ENCODE measurements at places on chromosomes 4 and X.

GRCh38 chrX:57329008-57329407 is 42.5 kb downstream of the FAAH2 start:
- DNase-seq = no peak

DNA sequence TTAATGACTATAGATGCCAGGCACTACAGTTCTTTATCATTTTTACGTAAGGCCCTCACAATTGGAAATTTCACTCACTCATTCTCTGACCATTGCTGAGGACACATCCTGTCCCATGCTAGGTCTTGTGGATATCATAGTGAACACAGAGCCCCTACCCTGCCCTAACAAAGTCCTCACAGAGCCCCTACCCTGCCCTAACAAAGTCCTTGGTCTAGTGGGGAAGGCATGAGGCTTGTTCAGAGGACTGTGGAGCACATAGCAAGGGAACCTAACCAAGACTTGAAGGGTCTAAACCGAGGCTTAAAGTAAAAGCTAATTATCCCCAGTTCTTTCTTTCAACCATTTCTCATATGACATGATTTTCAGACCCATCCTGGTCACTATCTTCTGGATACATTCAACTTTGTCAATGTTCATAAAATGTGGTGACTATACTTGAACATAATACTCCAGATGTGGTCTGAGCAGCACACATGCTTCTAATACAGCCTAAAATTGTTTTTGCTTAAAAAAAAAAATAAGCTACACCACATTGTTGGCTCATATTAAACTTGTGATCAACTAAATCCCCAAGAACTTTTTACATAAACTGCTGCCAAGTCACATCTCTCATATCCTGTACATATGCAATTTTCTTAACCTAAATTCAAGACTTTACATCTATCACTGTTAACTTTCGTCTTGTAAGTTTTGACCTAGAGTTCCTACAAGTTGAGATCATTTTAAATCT is 77.0 kb downstream of the GPC3 start:
- no peak for DNase-seq

DNA sequence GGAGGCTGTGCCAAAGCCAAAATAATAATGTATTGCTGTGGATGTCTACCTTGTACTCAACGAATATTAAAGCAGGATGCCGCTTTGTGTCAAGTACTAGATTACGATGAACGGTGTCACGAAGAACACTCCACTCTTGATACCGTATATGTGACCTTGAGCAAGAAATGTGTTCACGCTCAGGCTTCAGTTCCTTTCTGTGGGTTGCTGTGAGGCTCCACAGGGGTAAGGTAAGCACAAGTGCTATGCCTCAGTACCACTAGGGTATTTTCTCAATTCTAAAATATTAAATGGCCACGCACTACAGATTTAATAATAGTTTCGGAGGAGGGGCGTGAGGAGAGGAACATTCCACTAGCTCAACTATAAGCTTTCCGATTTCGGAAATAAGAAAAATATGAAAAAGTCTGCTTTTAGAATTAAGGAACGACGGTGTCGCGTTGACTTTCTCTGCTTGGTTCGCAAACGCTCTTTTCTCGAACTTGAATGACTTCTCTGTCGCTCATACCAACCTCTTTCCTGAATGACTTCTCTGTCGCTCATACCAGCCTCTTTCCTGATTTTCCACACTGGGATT is 607 bp upstream of the SCOC start:
- peak; percentile 26 for DNase-seq

- no peak for DNase-seq
Observed at GRCh38 chr4:123452616-123453015, 56.0 kb downstream of the SPRY1 start.

DNA sequence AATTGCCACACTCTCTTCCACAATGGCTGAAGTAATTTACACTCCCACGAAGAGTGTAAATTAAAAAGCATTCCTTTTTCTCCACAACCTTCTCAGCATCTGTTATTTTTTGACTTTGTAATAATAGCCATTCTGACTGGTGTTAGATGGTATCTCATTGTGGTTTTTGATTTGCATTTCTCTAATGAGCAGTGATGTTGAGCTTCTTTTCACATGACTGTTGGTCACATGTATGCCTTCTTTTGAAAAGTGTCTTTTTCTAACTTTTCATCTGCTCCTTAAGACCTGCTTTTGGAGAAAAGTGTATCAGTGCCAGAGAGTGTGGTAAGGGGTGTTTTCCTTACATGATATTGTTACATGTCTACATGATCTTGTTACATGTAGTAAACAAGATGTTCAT is 25.7 kb downstream of the GUCY1A1 start:
- no peak for DNase-seq

GRCh38 chr4:153611679-153612078 is 72.4 kb upstream of the TLR2 start:
- DNase-seq = no peak

GRCh38 chr4:110271986-110272385 is 73.6 kb upstream of the ELOVL6 start:
- DNase-seq = no peak

DNA sequence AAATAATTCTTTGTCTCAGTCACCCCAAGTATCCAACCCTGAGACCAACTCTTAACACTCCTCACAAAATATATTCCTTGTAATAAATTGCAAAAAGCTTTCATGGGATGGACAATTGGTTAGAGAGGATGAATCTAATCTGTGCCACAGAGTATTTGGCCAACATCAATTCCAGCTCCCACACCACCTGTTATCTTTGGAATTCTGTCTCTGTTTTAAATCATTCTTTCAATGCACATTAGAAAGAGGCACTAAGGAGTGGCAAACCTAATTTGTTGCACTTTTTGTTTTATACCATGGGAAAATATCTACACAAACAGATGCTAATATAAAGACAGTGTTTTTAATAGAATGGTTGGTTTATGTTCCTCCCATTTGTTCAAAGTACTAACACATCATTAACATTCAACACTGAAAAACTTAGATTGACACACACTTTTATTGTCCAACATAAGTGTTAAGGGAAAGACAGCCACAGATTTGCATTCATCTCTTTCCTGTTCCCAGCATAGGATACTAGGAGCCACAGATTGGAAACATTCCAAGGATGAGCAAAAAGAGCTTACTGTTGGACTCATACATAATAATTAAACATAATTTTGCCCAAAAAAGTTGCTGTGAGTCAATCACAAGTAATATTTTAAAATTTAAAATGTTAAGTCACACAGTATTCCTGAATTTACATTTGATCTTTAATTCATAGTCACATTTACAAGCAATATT is 116.4 kb downstream of the PPA2 start:
- DNase-seq = no peak

DNA sequence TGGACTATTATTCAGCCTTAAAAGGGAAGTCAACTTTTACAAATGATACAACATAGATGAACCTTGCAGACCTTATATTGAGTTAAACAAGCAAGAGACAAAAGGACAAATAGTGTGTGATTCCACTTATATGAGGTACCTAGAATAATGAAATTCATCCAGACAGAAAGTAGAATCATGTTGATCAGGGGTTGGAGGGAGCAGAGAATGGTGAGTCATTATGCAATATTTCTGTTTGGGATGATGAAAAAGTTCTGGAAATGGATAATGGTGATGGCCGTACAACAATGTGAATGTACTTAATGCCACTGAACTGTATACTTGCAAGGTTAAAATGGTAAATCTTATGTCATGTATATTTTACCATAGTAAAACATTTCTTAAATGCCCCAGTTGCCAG is 22.1 kb downstream of the KIT start:
- DNase-seq = no peak

DNA sequence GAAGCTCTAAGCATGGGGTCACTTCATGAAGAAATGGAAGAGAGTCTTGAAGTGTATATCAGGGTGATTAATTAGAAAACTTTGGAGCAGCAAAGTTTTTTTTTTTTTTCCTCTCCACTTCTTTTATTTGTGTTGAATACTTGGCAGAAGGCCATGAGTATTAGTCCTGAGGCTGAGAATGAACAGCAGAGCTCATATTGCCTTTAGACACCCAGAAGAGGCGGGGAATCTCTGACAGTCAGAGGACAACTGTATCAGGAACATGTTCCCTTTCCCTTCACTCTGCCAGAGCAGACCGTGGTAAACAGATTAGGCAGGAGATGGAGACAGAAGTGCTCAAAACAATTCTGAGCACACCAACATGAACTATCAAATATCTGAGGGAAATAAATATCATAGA is 300.9 kb downstream of the FAM47A start:
- DNase-seq = no peak

GRCh38 chrX:123454712-123455431 is 270.8 kb downstream of the GRIA3 start:
- no peak for DNase-seq

- DNase-seq = no peak
Observed at GRCh38 chrX:135528254-135528653, 7.8 kb downstream of the INTS6L start.

DNA sequence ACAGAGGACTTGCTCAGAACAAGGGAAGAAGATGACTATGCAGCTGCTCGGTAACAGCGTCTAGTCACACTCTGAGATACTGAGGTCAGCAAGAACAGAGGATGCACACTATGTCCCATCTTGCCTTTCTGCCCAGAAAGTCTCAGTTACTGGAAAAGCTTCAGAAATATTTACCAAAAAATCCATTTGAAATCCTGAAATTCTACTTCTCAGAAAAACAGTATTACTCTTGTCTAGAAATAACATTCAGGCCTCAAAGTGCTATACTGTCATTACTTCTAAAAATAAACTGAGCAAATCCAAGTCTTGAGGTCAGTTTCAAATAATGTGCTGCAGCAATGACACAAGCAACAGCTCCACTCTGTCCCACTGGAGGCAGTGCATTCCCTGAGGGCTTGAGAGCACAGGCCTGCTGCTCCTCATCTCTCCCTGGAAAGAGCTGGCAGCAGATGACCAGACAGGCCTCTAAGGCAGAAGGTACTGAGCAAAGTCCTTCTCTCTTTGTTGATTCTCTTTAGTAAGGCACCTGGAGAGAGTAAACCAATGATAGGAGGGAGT is 76.9 kb downstream of the CAMK2D start:
- peak; percentile 53 for DNase-seq

DNA sequence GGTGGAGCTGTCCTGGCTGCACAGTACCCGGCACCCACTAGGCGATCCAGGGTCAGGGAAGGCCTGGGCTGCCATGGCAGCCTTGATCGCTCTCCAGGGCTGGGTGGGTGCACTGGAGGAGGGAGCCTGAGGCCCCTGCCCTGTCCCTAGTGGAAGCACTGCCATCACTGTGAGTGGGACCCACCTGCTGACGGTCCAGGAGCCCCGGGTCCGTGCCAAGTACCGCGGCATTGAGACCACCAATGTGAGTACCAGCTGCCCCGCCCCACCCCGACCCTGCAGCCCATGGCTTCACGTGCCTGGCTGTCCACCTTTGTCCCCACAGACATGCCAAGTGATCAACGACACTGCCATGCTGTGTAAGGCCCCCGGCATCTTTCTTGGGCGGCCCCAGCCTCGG is 8.8 kb downstream of the PLXNA3 start:
- no peak for DNase-seq

DNA sequence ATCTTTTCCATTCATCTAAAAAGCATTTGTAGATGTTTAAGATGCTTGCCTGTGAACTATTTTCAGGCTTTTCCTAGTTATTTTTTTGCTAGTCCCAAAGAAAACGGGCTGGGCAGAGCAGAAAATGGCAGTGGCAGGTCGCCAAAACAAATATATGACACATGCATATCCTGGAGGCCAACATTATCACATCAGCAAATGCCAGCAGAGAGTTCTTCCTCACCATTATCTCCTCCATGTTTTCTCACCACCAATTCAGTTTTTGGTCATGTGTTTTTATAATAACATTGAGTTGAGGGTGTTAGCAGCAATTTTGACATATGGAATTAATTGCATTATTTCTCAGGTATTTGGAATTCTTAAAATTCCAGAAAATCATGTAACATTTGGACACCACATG is 97.9 kb upstream of the EOLA2 start:
- peak; percentile 19 for DNase-seq

GRCh38 chrX:155535866-155536265 is 76.9 kb downstream of the TMLHE start:
- DNase-seq = no peak
